ENCODE measurements at places on chromosomes 1 and 21. TPM values are rescaled to one million over a fixed set of nuclear protein-coding genes. Genes with fewer than 3 reads are reported as not detected.
A peak's percentile ranks its signal among the peaks of the same experiment; 100 is the strongest.

DNA sequence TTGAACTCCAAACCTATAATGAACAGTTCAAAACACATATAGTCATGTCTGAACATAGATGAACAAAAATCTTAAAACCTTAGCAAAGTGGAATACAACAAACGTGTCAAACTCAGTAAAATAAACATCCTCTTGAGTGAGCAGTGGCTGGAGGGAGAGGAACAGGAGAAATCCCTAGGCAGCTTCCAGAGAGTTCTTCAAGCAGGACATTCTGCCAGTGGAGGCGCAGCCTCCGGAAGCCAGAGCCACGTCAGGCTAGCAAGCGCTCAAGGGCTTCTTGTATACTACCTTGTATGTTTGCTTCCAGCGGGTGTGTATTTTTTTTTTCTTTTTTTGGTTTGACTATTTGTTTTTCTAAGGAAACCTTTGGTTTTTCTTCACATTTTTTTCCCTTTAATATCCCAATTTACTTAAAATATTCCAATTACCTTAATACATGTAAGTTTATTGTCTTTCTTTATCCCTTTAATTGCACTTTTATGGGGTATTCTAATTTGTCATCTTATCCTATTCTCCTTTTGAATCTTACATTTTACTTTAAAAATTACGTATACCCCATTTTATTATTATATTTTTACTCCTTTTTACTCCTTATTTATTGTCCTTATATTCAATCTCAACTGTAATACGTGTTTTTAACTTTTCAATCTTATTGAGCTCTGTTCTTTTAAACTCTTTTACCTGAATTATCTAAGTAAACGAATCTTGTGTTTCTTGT, 42.0 kb downstream of the COLGALT2 start:
- DNase-seq = peak; percentile 28

DNA sequence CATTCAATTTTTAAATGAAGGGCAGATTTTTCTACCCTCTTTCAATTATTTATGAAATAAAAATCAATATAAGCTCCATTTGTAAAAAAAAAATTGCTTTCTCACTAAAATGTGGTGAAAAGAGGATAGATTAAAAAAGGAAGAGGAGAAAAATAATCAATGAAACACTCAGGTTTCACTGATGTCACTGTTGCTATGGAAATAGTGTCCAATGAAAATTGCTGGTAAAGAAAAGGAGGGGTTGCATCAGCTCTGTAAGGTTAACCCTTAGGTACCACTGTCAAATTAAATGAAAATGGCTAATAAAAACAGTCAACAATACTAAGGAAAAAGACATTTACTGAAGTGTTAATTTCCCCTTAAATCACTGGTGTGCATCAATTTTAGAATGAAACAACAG, 91.6 kb upstream of the TTC39A start:
- peak; percentile 42 for DNase-seq

DNA sequence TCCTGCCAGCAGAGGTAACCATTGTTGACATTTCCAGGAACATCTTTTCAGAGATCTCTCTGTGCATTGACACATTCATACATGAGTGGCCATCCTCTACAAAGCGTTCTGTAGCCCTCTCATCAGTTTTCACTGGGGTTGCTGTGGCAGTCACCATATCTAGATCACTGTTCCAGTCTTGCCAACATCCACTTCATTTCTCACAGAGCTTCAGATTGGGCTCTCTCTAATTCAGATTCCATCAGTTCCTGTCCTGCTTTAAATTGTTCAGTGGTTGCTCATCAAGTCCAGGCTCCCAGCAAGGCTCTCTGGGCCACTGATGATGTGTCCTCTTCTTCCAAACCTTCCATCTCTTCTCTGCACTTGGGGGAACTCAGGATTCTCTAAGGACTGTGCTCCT, 173.7 kb downstream of the KCNJ6 start:
- DNase-seq = no peak

DNA sequence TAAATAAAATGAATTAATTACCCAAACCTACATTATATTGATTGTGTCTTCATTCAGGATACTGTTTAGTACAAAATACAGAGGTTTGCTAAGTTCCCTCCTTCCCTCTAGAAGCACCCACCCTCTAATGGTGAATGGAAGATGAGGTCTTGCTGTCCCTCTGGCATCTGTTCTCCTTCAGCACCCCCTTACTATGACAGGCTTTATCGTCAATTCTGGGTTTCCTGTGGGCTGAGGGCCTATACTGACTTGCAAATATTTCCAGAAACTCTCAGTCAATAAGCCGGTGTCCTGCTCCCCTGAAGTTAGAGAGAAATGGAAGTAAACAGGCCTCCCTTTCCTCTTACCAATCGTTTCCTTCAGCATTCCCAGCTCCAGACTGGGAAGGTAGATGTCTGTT, 13.2 kb downstream of the LAX1 start:
- DNase-seq = no peak

DNA sequence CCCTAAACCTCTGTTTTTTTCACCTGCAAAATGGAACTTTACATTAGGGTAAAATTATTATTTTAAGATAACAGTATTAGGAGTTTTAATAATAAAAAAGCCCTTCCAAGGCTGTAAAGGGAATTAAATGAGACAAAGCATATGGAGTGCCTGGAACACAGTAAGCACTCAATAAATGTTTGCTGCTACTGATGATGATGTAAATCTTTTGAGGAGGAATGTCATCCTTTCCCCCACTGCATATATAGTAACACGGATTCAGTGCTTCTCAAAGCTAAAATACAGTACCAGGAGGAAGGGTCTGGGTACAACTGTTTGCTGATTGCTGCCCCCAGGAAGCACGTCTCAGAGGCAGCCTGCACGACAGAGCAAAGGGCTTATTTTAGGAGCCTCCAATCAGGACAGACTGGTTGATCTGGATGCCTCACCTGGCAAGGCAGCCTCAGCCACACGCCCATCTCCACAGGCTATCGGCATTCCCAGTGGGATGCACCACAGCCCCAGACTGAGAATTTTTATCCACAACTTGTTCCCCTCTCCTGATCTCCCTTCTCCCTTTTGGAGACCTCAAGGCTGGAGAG, 64.4 kb downstream of the GADD45A start:
- DNase-seq = no peak

The ANGPTL7 gene
- not detected for total RNA-seq
